ENCODE measurements at places on chromosomes 2 and 18. TPM values are rescaled to one million over a fixed set of nuclear protein-coding genes. Genes with fewer than 3 reads are reported as not detected.

LHCGR gene
- 0.16 TPM for total RNA-seq

IL18R1 gene
- under 0.01 TPM for total RNA-seq

BMP10 gene
- not detected for total RNA-seq

MALT1 gene
- total RNA-seq = 25.4 TPM

PDCD1 gene
- total RNA-seq = not detected

CHRNG gene
- 0.16 TPM for total RNA-seq

MATN3 gene
- 1.1 TPM for total RNA-seq

DNA sequence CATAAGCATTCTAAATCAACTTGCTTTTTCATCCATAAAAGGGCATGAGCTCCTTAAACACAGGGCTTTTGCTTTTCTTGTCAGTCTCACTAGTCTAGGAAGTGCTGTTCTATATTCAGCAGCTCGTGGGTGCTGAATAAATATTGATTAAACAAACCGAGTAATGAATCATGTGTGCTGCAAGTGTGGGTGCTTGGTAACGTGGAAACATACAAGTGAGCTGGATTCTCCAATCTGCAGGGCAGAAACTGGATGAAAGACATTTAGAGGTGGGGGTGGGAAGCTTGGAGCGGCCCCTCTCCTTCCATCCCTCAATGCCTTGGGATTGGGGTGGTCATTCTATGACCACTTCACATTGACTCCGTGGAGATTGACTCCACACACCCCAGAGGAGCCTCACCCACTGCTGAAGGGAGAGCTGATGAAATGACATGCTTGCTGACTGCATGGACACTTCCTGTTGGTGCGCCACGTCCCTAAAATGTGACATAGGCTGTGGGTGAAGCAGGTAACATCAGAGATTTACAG lies 114.6 kb downstream of the DOCK10 start:
- no peak for DNase-seq

DNA sequence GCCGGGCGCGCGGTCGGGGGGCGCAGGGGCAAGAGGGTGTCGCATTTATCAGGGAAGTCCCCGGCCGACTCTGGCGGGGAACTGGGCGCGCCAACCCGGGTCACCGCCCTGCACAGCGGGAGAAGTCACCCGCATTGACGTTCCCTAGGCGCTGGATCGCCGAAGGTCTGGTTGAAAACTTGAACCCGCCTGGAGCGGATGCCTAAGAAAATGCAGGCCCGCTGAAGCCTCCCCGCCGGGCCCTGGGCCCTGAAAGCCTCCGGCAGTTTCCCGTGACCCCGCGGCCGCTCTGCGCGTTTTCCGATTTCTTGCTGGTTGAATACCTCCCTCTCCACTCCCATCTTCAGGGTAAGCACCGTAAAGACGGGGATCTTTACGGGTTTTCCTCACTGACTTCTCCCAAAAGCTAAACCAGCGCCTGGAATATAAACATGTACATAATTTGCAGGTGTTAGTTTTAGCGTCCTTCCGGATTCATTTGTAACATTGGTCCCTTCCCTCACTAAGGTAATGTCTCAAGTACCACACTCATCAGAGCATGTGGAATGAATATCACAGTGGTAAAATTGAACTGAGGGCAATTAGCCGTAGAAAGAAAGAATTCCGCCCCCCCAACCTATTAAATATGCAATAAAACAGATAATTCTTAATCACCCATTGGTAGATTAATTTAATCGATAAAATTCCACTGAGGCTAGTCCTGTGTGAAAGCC lies 675 bp upstream of the SPIRE1 start:
- no peak for DNase-seq

DNA sequence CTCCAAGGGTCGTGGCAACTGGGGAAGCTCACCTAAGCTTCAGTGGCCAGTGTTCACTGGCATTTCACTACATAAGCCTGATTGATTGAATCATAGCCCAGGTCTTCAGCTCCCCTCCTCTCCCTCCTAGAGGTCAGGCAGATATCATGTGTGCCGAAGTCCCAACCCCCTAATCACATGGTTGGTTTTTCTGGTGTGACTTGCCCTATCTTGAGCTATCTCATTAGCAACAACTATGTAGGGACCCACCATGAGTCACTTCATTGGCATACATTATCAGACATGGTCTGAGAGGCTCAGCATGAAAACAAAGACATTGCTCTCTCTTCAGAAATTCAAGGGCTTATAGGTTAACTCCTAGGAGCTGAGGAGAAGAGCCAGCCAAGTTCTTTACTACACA lies 76.8 kb downstream of the LYPD1 start:
- DNase-seq = no peak

- DNase-seq = no peak
These were observed 89.9 kb upstream of the TMEM247 start for GRCh38 chr2:46389417-46389916.

DNA sequence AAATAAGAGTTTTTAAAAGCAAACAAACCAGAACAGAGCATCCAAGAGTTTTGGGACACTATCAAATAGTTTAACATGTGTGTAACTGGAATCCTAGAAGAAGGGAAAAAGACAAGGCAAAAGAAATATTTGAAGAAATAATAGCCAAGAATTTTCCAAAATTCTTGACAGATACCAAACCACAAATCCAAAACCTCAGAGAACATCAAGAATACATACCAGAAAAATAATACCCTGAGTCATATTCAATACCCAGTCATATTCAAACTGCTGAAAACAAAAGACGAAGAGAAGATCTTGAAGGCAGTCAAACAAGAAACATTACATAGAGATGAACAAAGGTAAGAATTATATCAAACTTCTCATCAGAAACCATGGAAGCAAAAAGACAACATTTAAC lies 22.9 kb downstream of the INO80C start:
- DNase-seq = no peak

DNA sequence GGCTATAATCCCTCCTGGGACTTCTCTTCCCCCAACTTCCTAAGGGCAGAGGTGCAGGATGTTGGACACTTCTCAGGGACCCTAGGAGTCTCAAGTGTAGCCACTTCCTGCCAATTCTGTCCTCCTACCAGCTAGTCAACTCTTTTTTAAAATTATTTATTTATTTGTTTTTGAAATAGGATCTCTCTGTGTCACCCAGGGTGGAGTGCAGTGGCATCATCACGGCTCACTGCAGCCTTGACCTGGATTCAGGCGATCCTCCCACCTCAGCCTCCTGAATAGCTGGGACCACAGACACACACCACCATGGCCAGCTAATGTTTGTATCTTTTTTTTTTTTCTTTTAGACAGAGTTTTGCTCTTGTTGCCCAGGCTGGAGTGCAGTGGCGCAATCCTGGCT lies 11.5 kb downstream of the SFTPB start:
- DNase-seq = no peak

DNA sequence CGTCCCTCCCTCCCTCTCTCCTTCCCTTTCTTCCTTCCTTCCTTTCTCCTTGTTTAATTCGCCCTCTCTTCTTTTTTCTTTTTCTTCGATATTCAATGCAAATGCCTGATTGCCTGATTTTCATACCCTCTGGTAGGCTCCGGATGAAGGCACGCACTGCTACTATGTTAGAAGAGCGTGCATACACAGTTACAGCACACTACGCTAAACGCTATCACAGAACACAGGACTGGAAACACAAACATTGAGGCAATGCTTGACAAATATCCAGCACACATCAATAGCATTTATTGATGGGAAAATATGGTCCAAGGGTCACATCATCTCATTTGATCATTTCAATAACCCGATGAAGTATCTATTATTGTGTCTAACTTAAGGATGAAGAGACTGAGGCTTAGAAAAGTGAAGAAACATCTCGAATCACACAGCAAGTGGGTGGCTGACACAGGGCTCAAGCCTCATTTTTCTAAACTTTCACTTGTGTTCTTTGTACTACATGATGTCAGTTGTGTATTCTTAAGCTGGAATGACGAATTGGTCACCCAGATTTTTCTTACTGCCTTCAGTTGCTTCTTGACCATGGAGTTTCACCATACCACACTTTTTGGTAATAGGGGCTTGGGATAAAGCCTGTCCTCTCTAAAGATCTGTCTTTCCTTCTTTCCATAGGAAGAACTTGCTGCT lies 101.8 kb downstream of the TRIB2 start:
- no peak for DNase-seq

GRCh38 chr2:8882094-8882493 lies 44.7 kb upstream of the KIDINS220 start:
- DNase-seq = no peak

DNA sequence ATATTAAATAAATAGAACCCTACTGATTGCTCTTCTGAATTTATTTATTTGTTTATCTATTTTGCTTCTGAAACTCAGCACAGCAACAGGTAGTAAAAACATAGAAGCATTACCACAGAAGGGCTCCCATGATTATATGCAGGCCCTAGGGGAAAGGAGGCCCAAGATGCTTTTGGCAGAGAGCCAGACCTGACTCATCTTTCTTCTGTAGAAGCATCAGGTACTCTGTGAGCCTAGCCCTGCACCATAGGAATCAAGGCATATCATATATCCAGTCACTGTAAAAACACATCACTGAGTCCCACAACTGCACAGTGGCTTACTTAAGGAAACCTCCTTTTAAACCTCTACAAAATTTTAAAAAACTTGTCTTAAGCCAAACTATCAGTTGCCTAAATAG lies 1.8 kb downstream of the SCN9A start:
- no peak for DNase-seq

DNA sequence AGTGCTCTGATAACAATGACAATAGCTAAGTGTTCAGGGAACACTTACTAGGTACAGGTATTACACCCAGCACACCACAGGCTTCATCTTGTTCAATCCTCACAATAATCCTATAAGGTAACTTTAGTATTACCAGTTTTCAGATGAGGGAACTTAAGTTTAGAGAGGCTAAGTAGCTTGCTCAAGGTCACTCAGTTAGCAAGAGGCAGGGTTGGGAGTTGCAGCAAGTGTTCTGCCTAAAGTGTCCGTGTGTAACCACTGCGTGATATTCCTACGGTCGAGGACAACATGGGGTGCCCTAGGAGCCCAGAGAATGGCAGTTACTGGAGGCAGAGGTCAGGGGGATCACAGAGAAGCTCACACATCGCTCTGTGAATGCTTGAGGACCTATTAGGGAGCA lies 30.2 kb upstream of the EGR4 start:
- DNase-seq = no peak

DNA sequence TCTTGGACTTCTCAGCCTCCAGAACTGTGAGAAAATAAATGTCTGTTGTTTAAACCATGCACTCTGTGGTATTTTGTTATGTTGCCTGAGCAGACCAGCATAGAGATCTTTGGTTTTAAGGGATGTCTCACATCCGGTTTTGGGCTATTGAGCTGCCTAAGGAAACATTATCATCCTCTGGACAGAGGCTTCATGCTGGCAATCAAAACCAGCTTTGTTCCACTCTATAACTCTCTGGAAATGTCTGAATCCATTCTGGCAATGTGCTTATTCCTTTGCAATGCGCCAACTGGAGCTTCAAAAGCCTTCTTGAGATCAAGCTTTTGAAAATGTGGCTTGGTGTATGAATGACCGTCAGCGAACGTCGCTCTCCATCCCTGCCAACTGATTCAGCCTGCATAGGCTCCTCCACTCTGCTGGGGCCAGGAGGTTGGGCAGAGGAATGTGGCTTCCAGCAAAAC lies 183.6 kb upstream of the MGAT5 start:
- no peak for DNase-seq

DNA sequence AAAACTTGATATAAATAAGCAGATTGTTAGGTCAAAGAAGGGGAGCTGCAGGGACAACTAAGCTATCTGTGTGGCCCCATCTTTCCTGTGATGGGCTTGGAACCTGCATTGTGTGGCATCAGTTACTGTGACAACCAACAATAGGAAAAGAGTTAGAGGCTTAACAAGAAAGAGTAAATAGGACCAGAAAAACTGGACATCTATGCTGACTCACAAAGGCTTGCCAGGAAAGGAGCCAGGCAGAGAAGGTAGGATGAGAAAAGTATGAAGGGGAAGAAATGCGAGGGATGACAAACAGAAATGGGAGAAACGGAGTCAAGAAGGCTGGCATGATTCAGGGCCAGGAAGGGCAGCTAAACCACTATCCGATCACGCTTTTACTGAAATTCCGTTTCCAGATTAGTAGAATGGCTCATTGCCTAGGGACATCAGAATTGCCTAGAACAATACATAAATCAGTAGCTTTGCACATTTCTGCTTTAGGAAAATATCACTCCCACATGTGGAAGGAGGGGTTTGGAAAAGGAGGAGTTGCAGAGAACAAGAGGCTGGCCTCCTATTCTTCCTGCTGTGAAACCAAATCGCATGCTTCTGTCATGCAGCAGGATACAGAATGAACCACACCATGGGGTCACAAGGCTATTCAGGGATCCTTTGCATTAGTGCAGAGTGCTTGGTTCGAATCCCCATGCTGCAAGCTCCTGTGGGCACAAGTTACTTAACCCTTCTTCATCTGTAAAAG lies 7.3 kb downstream of the PLA2R1 start:
- no peak for DNase-seq

DNA sequence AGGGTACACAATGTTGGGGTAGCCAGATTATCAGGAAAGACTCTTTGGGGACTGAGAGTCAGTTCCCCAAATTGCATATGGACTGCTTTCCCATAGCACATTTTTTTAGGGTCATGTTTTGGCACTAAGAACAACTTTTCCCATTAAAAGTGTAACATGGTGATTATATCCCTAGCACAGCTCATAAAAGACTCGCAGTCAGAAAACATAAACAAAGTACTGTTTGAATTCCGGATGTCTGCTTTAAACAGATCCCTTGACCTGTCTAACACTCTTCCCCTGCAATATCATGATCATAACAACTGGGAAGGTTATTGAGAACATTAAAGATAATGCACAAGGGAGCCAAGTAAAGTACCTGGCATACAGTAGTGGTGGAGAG lies 262.2 kb downstream of the ASXL3 start:
- no peak for DNase-seq

DNA sequence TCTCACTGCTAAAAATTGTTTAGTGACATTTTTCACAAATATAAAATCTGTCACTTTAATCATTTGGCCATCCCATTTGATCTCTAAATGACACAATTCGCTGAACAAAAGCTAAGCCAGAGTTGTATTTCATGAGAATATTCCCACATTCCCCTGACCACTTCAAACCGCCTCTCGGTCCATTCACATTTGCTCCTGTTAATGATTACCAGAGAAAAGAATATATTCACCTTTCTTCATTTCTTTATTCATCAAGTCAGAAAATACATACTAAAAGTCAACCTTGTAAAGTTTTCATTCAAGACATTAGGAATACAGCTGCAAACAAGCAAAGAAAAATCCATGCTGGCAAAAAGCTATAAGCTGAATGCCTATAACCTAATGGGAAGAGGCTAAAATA lies 225.5 kb downstream of the DOK6 start:
- DNase-seq = no peak

DNA sequence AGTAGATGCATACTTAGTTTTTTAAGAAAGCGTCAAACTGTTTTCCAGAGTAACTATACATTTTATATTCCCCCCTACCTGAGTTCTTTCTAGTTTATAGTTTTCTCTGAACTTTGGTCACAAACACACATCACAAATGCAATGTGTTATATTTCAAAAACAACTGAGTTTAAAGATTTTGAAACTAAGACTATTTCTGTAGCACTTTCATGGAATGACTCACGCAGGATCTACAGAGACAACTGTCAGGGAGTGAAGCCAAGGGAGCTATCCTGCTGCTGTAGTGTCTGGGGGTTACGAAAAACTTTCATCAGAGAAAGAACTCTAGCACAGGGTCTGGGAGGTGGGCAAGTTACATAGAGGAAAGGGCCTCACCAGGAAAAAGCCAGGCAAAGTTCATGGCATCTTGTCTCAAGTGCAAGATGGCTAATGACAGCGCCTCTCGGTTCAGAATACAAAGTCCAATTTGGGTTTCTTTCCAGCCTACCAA lies 66.8 kb downstream of the UXS1 start:
- DNase-seq = no peak

Measured in occipital lobe (tissue), 3 donors.